ENCODE measurements at places on chromosomes 6 and 20.
A peak's percentile ranks its signal among the peaks of the same experiment; 100 is the strongest.

DNA sequence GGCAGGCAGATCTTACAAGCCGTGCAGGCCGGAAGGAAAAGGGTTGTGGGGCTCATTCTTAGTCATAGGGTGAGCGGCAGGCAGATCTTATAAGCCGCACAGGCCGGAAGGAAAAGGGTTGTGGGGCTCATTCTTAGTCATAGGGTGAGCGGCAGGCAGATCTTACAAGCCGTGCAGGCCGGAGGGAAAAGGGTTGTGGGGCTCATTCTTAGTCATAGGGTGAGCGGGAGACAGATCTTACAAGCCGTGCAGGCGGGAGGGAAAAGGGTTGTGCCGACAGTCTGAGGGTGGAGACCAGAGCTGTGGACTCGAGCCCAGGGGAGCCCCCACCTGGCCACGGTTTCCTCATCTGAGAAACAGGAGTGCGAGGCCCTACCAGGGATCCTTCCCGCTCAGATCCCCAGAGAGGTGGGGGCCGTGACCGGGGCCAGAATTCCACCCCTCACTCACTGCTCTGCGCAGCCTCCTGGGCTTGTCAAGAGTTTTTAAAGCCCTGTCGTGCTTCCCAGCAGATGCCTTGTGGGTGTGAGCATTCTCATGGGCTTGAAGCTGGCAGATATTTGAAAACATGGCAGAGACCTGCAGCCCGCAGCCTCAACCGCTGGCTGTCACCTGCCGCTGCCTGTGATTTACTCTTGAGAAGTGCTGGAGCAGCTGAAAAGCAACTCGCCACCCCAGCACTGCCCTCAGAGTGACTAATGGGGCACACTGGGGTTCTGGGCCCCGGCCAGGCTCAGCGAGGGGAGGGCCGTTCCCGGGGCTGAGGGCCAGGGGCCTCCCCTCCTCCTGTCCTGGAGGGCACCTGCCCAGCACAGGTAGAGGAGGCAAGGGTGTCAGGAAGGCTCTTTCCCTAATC, 31.9 kb downstream of the NTSR1 start:
- DNase-seq, result peak; percentile 78

- DNase-seq, result no peak
Observed at GRCh38 chr6:167881327-167881726, 54.6 kb downstream of the AFDN start.

DNA sequence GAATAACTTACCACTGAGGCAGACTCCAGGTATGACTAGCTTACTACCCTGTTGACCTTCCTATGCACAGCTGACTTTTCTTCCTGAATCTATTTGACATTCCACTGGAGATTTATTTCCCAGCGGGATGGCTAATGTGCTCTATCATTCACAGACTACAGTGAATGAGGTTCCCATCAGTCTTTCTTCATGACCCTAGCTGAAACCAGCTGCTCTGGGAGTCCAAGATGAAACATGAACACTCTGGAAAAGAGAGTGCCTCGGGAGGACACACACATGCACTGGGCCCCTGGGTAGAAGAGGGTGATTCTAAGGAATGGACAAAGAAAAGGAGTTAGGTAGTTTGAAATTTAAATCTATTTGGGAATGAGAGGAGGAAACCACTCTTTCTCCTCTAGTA, 82.6 kb upstream of the DST start:
- DNase-seq, result no peak

GRCh38 chr6:83812595-83812994, 40.6 kb upstream of the RIPPLY2 start:
- DNase-seq, result no peak
